ENCODE measurements at places on chromosomes 5 and 9.

DNA sequence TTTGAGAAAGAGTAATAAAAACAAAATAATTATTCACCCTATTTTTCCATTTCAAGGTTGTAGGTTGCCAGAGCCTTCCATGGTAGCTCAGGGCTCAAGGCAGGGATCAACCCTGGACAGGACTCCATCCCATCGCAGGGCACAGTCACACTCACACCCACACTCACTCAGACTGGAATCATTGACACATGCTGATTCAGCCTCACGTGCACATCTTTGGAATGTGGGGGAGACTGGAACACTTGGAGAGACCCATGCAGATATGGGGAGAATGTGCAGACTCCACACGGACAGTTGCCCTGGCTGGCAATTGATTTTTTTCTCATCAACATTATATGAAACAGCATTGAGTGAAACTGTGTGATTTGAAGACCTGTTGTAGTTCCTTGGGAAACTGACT lies 234.1 kb downstream of the ADGRV1 start:
- DNase-seq: no peak

- no peak for DNase-seq
Observed at GRCh38 chr9:21316860-21317259, 11.7 kb upstream of the IFNA5 start.

DNA sequence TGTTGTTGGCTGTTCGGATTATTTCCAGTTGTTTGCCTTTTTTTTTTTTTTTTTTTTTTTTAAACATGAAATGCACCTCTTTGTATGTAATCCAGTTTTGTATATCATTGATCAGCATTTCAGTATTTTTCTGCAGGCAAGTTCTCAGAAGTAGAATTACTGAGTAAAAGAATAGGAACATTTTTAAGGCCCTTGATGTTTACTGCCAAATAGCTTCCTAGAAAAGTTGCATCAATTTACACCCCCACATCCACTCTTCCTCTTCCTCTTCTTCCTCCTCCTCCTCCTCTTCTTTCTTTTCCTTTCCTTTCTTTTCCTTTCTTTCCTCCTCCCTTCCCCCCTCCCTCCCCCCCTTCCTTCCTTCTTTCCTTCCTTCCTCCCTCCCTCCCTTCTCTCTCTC lies 69.4 kb upstream of the ENTREP1 start:
- DNase-seq: no peak

- DNase-seq: no peak
Observed at GRCh38 chr5:133147411-133147810, 95.6 kb downstream of the HSPA4 start.
